Umbilical cord (tissue), 2 donors: ENCODE measurements at places on chromosomes 12 and 14. TPM values are rescaled to one million over a fixed set of nuclear protein-coding genes. Genes with fewer than 3 reads are reported as not detected.

GRCh38 chr12:65100140-65100539 lies 21.0 kb downstream of the WIF1 start:
- DNase-seq, result peak; percentile 29

The REM2 gene
- total RNA-seq, result not detected

The IGFBP6 gene
- 112 TPM for total RNA-seq

The PLEKHH1 gene
- 3.4 TPM for total RNA-seq

GRCh38 chr12:131776237-131776889 lies 51.8 kb upstream of the MMP17 start:
- DNase-seq, result no peak

The MAP1LC3B2 gene
- total RNA-seq, result 7.7 TPM

GRCh38 chr12:88468581-88468980 lies 111.7 kb downstream of the KITLG start:
- DNase-seq, result peak; percentile 65

DNA sequence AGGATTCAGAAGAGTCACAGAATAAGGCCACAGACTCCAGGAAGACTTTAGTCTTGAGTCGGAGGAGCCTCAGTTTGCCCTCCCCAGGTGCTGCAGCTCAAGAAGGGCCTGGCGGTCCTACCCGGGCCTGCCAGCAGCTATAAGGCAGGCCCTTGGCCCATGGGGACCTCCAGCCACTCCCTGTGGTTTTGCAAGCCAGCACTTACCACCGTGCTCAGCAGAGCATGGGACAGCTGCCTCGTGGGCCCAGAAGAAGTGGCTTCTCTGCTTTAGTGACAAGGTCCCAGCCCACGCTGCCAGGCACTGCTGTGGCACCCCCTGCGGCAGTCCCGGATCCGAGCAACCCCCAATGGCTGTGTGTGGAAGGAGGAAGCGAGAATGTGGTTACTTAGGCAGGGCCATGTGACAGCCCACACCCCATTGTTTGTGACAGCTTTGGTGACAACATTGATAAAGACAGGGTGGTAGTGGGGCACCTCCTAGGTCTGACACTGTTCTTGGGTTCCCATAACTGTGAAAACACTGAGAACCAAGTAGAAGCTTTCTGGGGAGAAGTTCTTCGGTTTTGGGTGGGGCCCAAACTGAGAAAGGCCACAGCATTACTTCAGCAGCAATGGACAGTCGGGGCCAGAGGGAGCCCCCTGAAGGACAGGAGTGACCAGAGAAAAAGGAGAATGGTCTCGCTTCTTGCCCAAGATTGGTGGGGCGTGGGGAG lies at the start of gene SELPLG:
TSS of gene SELPLG (minus strand) at position 361 of the 715 bp plus-strand sequence. CDS start 9,587 bp downstream, outside the sequence.
- no peak for DNase-seq

The RPL36AL gene
- total RNA-seq, result 183 TPM

GRCh38 chr14:92716131-92716530 lies 32.3 kb downstream of the LGMN start:
- DNase-seq, result no peak

DNA sequence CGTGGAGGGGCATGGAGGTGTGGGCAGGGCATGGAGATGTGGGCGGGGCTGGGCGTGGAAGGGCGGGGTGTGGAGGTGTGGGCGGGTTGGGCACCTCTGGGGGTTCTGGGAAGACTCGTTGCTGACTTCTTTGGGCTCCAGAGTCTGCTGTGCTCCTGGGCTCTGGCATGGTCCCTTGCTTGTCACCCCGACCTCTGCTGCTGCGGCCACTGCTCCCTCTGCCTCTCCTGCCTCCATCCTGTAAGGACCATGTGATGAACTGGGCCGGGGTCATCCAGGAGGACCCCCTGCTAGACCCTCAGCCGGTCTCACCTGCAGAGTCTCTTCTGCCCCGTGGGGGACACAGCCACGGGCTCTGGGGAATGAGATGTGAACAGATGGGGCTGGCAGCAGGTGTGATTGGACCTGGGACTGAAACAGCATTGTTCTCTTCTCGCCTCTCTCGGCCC lies 15.3 kb downstream of the NOC4L start:
- DNase-seq, result no peak

GRCh38 chr12:53071591-53072551 lies 7.3 kb downstream of the SPRYD3 start:
- DNase-seq, result peak; percentile 87

The ACRBP gene
- 2.9 TPM for total RNA-seq

- DNase-seq, result no peak
Observed at GRCh38 chr14:101073598-101073965, 170.1 kb upstream of the RTL1 start.

The EIF2S3B gene
- total RNA-seq, result 3.9 TPM

The IFNG-AS1 gene
- total RNA-seq, result 3.9 TPM

GRCh38 chr14:45065956-45066355 lies 18.0 kb upstream of the PRPF39 start:
- no peak for DNase-seq

- no peak for DNase-seq
Observed at GRCh38 chr12:132247718-132248452, 81.5 kb downstream of the GALNT9 start.

The APOF gene
- total RNA-seq, result 2.2 TPM

- no peak for DNase-seq
Observed at GRCh38 chr14:89327771-89328212, 89.2 kb downstream of the FOXN3 start.

- no peak for DNase-seq
Observed at GRCh38 chr12:2531371-2531770, 263.4 kb upstream of the FKBP4 start.

The LTBR gene
- total RNA-seq, result 62.1 TPM

DNA sequence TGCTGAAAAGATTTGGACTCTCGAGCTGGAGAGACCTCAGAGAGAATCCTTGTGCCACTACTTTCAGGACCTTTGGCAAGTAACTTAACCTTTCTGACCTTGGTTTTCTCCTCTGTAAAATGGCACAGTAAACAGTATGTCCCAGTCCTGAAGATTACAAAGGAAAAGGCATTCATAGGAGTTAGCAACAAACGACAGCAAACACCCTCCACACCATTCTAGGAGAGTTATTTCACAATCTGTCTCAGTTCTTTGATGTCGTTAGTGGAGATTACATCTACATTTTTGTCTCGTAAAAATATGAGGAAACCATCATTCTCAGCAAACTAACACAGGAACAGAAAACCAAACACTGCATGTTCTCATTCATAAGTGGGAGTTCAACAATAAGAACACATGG lies 205.7 kb downstream of the ITPR2 start:
- peak; percentile 22 for DNase-seq

GRCh38 chr14:90760078-90760444 lies 56.2 kb downstream of the TTC7B start:
- no peak for DNase-seq

The INHBC gene
- not detected for total RNA-seq

DNA sequence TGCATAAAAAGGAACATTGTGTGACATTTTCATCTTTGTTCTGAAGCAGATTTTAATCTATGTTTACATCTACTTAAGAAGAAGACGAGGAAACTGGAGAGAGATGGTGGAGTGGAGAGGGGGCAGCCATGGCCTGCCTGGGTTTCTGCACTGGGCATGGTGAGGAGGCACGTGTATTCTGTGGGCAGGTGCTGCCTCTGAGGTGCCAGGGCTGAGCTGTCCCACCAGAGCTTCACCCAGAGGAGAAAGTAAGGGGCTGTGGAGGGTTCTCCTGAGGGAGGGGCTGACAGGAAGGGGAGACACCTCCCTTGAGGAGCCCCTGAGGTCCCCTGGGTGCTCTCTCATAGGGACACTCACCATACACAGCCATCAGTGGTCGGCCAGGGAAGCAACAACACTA lies 372.4 kb upstream of the OR4E1 start:
- DNase-seq, result no peak

DNA sequence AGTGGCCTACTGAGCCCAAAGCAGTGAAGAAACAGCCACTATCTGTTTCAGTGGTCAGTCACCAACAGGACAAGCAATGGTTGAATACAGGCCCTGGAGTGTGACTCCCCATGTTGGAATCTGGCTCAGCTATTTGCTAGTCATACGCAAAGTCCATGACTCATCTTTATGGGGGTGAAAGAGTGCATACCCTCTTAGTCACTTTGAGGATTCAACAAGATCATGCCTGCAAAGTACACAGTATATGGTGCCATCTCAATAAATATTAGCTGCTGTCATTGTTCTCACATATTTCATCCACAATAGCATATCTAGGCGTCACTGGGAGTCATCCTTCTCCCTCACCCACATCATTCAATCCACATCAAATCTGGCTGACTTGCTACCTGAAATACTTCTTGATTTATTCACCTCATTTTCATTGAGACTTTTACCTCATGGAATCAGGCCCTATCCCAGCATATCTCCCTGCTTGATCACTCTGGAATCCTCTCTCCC lies 26.4 kb upstream of the STAB2 start:
- peak; percentile 51 for DNase-seq

The SMOC1 gene
- total RNA-seq, result 17.6 TPM

DNA sequence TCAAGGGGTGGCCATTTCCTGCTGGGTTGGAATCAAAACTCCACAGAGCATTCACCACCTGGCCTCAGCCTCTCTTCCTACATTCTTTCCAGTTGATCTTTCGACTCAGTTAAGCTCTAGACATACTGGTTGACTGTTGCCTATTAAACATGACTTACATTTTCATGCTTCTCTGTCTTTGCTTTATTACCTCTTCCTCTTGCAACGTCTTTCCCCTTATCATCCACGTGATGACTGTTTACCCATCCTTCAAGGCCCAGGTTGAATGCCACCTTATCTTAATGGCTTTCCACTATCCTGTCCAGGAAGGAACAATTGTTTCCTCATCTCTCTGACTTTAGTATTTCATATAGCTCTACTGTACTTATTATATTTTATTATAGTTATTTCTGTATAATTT lies 24.4 kb upstream of the CCDC175 start:
- DNase-seq, result no peak

DNA sequence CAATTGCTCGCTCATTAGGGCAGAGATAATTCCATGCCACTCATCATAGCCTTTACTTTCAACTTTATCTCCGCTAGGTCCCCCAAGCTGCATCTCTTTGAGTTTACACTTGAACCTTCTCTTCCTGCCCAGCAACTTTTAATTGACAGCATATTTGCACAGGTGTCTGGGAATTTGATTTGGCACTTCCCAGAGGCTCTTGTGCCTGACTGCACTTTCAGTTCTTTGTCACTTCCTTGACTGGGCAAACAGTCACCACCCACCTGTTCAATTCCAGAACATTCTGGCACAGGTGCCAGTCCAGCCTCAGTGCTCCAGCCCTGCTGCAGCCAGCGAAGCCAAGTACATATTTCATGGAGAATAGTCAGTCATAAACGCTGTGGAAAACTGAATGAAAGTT lies 110.1 kb upstream of the LRIG3 start:
- no peak for DNase-seq

DNA sequence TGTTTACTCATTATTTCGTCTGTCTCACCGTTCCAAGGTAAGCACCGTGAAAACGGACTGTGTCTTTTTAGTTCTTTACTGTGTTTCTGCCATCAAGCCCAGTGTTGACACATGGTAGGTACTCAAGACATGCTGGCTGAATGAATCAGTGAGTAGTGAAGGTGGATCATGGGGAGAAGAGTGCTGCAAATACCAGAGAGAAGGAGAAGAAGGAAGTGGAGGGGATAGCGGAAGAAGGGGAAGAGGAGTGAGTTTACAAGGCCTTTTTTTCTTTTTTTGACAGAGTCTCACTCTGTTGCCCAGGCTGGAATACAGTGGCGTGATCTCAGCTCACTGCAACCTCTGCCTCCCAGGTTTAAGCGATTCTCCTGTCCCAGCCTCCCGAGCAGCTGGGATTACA lies 54.6 kb downstream of the ETV6 start:
- DNase-seq, result no peak

- DNase-seq, result no peak
Observed at GRCh38 chr14:77281852-77282410, 10.9 kb upstream of the NGB start.
